HEK293T (cell line): ENCODE measurements at places on chromosomes 13 and 19.

DNA sequence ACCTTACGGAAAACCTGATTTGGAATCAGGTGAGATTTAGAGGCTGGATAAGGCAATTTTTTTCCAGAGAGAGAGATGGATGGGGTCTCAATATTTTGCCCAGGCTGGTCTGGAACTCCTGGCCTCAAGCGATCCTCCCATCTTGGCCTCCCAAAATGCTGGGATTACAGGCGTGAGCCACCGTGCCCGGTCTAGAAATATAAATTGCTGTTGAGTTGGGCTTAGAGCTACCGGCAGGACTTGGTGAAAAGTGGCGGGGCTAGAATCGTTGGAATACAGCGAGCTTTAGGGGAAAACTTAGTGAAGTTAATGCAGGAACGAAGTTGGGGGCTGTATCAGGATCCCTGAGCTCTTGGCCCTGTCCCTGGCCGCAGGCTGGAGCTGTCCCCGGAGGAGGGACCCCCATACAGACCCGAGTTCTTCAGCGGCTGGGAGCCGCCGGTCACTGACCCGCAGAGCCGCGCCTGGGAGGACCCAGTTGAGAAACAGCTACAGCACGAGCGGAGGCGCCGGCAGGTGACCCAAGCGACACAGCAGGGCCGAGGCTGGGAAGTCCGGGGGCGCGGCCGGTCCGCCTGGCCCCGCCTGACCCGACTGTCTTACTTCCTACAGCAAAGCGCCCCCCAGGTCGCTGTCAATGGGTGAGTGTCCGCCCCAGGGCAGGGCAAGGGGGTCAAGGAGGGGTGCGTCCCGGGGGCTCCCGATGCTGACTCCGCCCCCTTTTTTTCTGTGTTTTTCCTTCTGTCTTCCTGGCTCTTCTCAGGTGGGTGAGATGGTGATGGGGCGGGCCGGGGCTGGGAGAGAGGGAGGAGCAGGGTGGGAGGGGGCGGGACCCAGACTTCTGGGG is 7.6 kb downstream of the EPS8L1 start:
- DNase-seq, result no peak

DNA sequence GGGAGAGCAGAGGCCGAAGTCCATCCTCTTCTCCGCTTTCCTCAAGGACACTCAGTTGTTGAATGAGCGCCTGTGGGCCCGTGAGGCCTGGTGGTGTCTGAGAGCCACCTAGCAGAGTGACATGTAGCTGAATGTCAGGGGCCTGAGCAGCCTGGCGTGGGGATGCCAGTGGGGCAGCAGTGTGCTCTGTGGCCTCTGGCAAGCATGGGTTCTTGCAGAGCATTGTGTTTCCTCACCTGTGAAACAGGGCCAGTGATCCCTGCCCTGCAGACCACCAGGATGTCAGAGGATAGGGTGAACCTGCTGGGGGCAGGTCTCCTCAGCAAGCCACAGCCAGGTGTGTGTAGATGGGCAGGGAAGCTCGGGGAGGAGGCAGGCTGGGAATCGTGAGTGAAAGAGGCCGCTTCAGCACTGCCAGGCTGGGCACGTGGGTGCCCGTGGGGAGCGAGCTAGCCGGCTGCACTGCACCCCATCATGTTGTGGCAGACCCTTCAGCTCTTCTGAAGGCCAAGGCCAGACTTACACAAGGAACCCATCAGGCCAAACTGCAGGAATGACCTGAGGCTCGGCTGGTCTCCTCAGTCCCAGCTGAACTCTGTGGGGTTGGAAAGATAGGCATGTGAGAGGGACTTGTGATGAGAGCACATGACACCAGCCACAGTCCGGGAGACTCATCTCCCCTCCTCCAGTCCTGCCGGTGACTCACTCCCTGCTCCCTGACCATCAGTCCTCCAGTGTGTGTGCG is 5.0 kb downstream of the PPP1R37 start:
- DNase-seq, result no peak

DNA sequence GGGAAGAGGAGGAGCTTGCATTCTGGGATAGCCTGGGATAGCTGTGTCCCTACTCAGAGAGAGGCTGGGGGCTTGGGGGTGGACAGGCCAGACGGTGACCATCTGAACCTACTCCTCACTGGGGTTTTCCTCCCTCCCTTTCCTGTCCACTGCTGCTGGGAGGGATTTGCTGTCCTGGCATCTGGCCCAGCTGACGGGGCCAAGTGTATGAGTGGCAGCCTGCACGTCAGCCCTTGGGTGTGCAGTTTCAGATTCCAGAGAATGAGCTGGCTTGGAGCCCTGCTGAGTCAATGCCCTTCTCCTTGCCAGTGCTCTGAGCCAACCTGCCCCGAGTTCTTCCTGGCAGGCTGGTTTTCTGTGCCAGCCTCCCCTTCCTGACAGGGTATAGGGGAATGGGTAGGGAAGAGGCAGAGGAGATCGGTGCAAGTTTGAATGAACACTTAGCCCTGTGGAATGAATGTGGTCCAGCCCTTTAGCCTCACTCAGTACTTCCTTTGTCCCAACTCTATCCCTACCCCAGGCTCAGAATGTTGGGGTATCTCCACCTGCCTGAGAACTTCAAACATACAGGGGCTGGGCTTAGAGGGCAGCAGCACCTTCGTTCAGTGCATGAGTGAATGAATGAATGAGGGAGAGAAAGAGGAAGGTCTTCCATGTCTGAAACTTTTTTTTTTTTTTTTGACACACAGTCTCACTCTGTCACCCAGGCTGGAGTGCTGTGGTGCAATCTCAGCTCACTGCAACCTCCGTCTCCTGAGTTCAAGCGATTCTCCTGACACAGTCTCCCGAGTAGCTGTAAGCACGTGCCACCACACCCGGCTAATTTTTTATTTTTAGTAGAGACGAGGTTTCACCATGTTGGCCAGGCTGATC is 1.8 kb upstream of the ANGPTL4 start:
- no peak for DNase-seq

DNA sequence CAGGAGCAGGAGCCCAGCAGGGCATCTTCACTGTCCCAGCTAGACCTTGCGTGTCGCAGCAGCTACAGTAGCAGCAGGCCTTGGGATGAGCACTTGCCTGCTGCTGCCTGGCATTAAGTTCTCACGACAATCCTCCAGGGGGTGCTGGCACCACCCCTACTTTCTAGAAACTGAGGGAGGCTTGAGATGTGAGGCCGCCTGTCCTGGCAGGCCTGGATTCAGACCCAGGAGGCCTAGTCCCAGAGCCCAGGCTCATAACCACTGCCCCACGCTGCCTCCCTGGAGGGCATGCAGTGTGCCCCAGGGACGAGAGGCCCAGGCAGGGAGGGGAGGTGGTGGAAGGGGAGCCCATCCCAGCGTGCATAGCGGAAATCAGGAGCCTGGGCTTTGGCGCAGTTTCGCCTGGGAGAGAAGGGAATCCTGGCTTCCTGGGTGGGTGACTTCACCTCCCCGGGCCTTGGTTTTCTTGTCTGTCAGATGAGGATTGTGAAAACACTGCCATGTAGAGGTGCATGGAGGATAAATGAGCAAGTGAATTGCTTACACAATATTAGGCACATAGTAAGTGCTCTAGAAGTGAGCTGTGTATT is 26.1 kb downstream of the PPP5C start:
- no peak for DNase-seq

GRCh38 chr19:38317104-38317612 is 1.4 kb upstream of the YIF1B start:
- no peak for DNase-seq

DNA sequence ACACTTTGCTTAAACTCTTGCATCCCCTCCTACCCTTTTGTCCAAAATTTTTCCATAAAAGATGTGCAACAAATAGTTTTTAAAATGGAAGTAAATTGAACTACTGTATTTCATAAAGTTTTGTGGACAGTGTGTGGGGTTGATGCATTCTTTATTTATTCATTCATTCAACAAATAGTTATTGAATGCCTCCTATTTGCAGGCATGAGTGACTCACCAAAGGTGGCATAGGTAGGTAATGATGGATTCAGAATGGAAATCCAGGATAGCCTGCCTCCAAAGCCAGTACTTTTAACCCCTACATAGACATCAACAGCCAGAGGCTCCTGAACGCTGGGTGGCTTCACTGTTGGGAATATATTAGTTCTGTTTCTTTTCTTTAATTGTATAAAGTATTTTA is 2.4 kb upstream of the CSNK1A1L start:
- DNase-seq, result no peak

GRCh38 chr13:108086678-108087077 is 128.7 kb downstream of the LIG4 start:
- no peak for DNase-seq

DNA sequence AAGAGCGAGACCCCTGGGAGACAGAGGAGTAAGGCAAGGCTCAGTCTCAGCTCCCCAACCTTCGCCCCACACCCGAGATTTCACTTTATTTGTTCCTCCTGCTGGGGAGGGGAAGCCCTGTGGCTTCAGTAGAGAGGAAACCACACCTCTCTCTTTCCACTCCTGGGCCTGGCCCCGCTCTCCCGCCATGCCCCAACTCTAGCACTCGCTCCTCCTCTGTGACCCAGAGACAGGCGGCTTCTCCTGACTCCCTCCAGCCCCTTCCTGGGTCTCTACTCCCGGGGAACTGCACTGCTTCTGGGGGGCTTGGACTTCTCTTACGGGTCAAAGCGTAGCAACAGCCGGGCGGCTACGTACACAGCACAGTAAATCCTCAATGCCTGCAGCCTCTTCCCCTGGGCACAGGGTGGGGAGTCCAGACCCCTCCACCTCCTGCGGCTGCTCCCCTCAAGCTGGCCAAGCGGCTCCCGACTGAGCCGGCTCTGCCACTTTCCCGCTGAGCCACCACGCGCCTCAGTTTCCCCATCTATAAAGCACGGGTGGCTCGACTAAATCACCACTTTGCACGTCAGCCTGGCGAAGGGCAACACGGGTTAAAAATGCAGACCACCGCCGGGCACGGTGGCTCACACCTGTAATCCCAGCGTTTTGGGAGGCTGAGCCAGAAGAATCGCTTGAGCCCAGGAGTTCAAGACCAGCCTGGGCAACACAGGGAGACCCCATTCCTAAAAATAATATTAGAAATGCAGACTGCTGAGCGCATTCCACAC is 1.4 kb downstream of the RNF126 start:
- DNase-seq, result no peak

GRCh38 chr19:42561512-42561911 is 33.2 kb downstream of the CEACAM8 start:
- no peak for DNase-seq

- no peak for DNase-seq
Observed at GRCh38 chr19:16131648-16132047, 11.8 kb upstream of the HSH2D start.

GRCh38 chr13:73522937-73523336 is 464.1 kb downstream of the KLF5 start:
- no peak for DNase-seq

GRCh38 chr13:40101708-40102359 is 446.4 kb downstream of the COG6 start:
- DNase-seq, result no peak

DNA sequence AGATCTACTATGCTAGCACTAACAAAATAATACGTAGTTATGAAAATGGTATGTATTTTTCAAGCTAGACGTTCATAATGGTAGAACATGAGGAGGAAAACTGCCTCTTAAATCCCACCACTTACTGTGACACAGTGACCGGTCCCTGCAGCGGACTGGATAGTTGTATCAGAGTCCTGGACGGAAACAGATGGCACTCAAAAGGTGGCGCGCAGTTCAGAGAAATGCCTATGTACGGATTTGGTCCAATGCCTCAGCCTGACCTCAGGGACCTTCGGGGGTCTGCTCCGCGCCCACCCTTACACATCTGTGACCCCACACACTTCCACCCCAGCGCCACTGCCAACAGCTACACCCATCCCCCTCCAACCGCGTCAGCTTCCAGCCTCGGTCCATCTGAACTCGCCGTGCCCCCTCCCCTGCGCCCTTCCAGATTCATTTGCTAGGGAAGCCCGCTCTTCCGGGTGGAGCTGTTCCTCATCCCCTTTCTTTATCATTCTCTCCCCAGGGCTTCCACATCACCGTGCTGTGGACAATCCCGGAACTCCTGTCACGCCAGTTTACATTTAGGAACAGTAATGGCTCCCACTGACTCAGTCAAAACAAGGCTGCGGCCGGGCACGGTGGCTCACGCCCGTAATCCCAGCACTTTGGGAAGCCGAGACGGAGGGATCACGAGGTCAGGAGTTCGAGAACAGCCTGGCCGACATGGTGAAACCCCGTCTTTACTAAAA is 792 bp upstream of the LENG8 start:
- peak; percentile 43 for DNase-seq

- no peak for DNase-seq
Observed at GRCh38 chr13:75271846-75272245, 210.1 kb downstream of the TBC1D4 start.

GRCh38 chr13:114119196-114119595 is 13.2 kb downstream of the RASA3 start:
- DNase-seq, result no peak

- DNase-seq, result no peak
Observed at GRCh38 chr13:110637747-110638146, 22.4 kb downstream of the NAXD start.

DNA sequence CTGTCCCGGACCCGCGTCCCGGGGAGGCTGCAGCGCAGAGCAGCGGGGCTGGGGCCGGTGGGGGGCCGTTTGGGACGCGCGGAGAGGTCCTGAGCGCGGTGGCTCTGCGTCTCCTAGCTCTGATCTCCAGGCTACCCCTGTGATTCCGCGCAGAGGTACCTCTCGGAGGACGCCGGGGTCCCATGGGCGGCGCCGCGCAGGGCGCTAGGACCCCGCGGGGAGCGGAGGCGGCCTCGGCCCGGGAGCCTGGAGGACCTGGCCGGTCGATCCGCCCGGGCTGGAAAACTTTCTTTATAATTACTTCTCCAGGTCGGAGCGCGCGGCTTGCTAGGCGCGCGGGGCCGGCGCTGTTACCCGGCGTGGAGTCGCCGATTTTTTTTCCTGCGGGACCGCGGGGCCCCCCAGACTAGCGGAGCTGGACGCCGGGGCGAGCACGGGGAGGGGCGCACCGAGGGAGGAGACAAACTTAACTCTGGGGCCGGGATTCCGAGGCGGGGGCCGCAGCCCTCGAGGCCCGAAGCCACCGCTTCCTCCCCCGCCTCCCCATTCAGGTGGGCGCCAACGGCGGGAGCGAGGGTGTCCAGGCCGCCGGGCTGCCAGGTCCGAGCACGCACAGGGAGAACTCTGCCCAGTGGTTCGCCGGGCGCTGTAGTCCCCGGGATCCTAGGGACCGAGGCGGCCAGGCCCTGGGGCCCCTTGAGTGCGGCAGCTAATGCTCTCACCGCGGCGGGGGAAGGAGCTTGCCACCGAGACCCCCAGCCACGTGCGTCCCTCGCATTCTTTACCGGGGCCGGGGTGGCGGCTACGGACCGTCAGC is 848 bp upstream of the CEBPA start:
- DNase-seq, result peak; percentile 74

- no peak for DNase-seq
Observed at GRCh38 chr13:108272333-108272732, 2.8 kb downstream of the TNFSF13B start.

GRCh38 chr19:10112037-10112761 is 706 bp downstream of the P2RY11 start:
- no peak for DNase-seq

- DNase-seq, result no peak
Observed at GRCh38 chr19:57560049-57560491, 407 bp upstream of the ZNF550 start.

GRCh38 chr13:99980824-99981734 is 505 bp upstream of the ZIC2 start:
- DNase-seq, result peak; percentile 50
